NCI-H1436 treated with DMSO at 0.1 percent for 48 hours (cell line): ENCODE measurements at places on chromosomes 6 and 20.

GRCh38 chr6:125923366-125923877 is 33.1 kb upstream of the HINT3 start:
- no peak for DNase-seq

DNA sequence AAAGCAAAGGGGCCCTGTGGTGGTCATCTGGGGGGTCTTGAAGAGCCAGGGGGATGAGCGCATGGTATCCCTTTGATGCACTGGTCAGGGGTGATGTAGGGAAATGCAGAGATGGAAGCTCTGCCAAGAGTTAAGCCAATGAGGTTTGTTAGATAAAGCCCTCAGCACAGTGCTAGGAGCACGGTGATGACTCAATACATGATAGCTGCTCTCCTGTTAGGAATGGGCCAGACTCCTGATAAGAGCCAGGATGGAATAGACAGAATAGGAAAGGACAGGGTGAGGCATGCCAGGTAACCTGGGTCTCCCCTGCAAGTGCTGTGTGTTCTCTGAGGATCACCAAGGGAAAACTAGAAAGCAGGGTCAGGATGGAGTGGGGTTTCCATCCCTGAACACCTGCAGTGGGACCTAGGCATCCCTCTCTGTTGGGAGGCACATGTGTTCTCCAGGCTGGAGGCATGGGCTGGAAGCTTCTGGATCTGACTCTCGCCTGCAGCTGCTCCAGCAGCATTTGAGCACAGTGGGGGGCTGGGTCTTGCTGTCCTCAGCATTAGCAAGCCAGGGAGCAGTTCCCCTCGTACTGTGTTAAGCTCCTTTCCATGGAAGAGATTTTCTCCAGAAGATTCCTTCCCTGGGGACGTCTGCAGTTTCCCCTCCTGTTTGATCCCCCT is 71.8 kb upstream of the TIAM2 start:
- DNase-seq, result no peak

DNA sequence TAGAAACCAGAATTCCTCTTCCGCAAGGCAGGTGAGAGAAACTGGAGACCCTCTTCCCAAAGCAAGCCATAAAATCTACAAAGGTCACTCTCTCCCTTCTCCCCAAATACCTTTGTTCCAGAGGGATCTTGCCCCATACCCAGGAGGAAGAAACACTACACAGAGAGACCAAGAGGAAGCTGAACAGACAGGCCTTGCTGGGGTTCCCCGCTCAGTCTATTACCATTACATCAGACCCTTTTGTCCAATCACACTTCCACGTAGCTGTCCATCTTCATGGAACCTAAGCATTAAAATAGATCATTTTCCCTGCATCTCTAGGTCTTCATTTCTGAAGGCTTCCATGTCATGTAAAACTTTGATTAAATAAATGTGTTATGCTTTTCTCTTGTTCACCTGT is 32.1 kb downstream of the METTL24 start:
- no peak for DNase-seq

GRCh38 chr6:138800377-138801150 is 4.7 kb downstream of the ECT2L start:
- DNase-seq, result no peak

- DNase-seq, result no peak
Measured at GRCh38 chr6:65117817-65118409, 589.1 kb downstream of the EYS start.
